ENCODE measurements at places on chromosomes 1 and 21.

- no peak for DNase-seq
Observed at GRCh38 chr1:41526956-41527561, 42.6 kb upstream of the EDN2 start.

- no peak for DNase-seq
Observed at GRCh38 chr1:114105421-114105979, 48.2 kb downstream of the SYT6 start.

DNA sequence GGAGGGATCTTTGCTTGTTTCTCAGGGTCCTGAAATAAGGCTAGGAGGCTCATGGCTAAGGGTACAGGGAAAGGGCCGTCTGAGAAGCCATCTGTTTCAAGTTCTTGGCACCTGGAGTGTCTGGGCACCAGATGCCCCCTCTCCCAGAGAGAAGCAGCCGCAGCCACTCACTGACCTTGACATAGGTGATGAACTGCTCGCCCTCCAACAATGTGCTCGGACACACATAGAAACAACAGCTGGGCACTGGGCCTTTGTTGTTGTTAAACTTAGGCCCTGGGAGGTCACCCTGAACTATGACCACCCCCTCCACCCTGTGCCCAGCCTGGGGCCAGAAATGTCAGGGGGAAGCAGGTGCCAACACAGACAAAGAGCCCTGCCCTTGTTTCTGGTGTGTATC is 9.2 kb upstream of the TNNI1 start:
- no peak for DNase-seq

DNA sequence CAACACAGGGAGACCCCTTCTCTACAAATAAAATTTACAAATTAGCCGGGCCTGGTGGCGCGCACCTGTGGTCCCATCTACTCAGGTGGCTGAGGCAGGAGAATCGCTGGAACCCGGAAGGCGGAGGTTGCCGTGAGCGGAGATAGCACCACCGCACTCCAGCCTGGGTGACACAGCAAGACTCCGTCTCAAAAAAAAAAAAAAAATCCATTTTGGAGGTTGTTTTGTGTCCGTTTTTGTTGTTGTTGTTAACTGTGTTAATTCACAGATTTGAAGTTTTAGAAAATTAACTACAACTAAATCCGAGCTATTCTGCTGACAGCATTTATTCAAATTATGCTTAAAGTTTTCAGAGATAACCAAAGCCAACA is 618 bp downstream of the CLCC1 start:
- no peak for DNase-seq

DNA sequence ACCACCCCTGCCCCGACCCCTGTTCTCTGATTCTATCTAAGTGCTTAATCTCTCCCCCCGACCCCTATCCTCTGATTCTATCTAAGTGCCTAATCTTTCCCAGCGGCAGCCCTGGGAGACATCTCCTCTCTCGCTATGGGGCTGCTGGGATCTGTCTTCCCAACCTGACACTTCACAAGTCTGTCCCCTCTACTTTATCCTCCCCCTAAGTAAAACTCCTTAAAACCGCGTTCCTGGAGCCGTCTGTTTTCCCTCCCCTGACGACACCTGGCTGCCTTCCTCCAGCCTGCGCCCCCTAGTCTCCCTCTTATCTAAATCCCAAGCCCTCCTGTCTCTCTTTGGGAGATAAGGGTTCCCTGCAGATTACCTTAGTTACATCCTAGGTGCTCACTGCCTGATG is 30.5 kb downstream of the EPHB2 start:
- DNase-seq = no peak

- peak; percentile 35 for DNase-seq
Observed at GRCh38 chr1:232709386-232709785, 79.5 kb upstream of the SIPA1L2 start.

- DNase-seq = no peak
Observed at GRCh38 chr1:153040950-153041631, at the start of gene SPRR2D. SPRR2D (minus strand) TSS chr1:153041120; CDS start chr1:153040346, 774 bp downstream.

- no peak for DNase-seq
Observed at GRCh38 chr1:32754317-32755097, 51.9 kb upstream of the SYNC start.

DNA sequence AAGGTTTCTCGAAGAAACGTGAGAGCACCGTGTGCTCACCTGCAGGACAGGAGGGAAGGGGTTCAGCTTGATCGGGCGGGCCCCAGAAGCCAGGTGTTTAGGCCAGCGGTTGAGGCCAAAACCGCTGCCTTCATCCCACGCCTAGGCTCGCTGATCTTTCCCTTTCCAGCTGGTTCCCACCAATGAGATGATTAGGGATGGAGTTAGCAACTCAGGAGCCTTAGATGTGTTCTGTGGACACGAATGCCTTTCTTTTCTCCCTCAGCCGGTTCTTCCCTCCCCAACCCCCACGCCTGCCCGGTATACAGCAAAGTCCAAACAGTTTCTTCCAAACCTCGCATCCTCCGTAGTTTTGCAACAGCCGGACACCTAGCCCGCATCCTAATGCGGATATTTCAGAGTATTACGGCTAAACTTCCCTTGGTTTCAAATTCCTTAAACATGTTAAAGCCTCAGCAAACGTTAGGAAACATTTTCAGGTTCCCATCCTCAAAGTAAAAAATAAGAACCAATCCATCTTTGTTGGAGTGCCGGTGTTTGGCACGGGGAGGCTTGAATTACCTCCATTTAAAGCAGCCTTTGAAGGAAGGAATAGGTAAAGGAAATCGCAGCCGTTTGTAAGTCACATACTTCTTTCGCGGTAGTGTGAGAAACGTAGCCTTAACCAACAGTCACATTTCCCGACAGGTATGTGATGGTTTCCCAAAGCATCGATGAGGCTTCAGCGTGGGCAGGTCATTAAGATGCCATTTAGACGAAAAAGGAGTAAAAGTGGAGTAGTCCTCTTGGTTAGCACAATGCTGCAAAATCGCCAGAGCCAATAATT is 1.1 kb downstream of the LRRC8C start:
- DNase-seq = peak; percentile 51

- no peak for DNase-seq
Observed at GRCh38 chr1:60196026-60196425, 122.5 kb upstream of the C1orf87 start.

- peak; percentile 84 for DNase-seq
Observed at GRCh38 chr1:115262886-115263285, 75.2 kb downstream of the NGF start.

- DNase-seq = no peak
Observed at GRCh38 chr21:29691616-29692491, 247.9 kb downstream of the GRIK1 start.

GRCh38 chr1:151807766-151808165 is 2.5 kb upstream of the LINGO4 start:
- DNase-seq = no peak

- DNase-seq = no peak
Observed at GRCh38 chr1:187551061-187551460, 722.3 kb downstream of the PLA2G4A start.

DNA sequence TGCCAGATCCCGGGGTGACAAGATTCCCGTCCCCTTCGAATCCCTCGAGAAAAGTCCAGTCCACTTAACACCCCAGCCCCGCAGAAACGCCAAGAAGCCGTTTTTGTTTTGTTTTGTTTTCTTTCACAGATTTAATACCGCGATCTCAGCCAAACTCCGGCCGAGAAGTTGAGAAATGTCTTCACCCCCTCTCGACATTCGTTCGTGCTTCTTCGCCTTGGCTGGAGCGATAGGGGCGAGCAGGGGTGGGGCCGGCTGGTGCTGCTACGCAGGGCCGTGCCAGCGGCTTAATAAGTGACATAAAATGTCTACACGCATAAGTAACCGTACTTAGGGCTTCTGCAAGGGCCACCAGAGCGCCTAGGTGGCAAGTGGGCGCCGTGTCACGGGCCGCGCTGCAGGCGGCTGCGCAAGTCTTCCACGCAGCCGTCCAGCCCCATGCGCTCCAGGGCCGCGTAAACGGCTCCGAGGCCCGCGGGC is 4.9 kb downstream of the TNFRSF25 start:
- DNase-seq = no peak

GRCh38 chr1:101122452-101123166 is 97.0 kb upstream of the DPH5 start:
- peak; percentile 49 for DNase-seq

GRCh38 chr1:160116283-160117147 is 956 bp downstream of the ATP1A2 start:
- DNase-seq = peak; percentile 50

DNA sequence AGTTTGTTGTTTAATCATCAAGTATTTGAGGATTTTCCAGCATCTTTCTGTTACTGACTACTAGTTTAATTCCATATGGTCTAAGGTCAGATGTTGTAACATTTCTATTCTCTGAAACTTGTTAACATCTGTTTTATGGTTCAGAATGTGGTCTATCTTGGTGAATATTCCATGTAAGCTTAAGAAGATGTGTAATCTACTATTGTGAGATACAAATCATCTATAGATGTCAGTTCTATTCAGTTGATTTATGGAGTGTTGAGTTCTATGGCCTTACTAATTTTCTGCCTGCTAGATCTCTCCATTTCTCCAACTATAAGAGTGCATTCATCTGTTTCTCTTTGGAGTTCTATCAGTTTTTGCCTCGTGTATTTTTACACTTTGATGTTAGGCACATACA is 31.5 kb downstream of the WARS2 start:
- DNase-seq = no peak

- DNase-seq = no peak
Observed at GRCh38 chr1:93415296-93415695, 32.6 kb upstream of the FNBP1L start.

- no peak for DNase-seq
Observed at GRCh38 chr1:207824691-207825408, 73.0 kb downstream of the CD46 start.

GRCh38 chr21:44363278-44363677 is 9.9 kb downstream of the TRPM2 start:
- no peak for DNase-seq

GRCh38 chr1:111369645-111370044 is 57.9 kb downstream of the OVGP1 start:
- no peak for DNase-seq

DNA sequence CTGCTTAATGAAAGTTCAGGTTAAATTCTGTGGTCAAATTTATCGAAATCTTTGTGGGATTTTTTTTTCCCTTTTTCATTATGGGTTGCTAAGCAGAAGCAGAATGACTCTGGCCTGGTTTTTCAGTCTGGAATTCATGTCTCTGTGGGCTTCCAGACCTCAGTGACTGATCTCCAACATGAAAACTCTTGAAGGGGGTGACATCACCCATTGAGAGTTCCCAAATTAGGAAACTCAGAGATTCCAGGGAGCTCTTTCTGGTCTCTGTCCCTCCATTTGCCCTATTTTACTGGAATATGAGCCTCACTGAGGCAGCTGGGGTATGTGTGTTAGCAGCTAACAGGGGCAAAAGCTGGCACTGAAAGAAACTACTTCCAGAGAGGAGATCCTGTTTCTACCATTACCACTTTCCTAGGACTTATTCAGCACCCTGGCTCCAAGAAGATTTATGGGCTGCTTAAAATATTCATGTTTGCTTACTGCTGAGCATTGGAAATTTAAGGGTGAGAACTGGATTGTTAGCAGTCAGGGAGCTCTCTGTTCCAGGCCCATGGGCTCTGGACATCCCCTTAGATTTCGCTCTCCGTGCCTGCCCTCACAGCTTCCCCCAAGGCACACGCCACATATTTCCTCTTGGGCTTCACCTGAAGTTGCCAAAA is 203.4 kb upstream of the SPAG17 start:
- no peak for DNase-seq

- DNase-seq = no peak
Observed at GRCh38 chr1:6979003-6979613, 193.9 kb downstream of the CAMTA1 start.

DNA sequence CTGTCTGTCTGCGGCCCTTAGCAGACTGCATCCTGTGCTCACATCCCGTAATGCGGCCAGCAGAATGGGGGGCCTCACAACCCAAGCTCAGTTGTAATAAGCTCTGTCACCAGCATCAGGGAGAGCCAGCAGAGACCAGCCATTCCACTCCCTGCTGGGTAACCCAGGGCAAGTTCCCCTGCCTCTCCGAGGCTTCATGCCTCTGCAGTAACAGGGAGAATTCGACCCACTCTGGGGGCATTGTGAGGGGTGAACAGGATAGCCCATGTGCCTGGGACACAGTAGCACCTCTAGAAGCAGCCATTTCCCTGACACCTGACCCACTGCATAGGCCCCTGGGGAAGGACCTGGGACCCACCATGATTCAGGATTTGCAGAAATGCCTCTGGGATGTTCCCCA is 461.2 kb downstream of the MATN1 start:
- no peak for DNase-seq

DNA sequence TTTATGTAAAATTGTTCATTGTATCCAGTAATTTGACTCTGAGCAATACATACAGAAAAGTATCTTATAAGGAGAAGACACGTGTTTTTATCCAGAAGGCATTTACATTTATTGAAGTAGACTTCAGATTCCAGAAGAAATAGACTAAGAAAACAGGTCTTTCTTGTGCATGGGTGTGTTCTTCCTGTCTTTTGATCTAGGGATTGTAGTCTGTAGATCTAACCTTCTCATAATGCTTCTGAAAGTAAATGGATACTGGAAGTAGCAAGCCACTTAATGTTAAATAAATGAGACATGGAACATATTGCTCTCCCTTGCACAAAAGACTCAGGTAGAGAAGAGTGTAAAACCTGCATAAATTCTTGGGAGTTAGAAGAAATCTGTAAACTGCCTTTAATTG is 853.2 kb upstream of the B3GALT2 start:
- DNase-seq = no peak

DNA sequence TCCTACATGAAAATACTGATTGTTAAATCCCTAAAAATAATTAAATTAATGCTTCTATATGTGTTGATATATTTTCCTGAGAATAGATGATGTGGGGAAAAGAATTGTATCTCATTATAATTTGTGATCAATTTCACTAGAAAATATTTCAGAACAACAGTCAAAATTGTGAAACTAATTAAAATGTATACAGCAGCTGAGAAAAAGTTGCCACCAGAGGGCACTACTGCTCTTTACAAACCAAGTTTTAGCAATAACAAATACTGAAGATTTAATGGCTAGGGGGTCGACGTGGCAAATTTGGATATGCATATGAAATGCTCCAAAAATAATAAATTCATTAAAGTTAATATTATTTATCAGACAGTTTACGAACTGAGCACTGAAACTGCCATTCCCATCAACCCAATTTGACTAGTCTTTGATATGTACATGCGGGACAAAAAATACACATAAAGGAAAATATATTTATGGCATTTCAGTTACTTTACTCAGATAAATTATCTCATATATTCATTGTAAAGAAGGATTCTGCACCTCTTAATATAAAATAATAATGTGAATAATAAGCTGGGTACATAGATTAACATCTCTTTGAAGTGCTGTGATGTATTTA is 96.3 kb upstream of the TMPRSS15 start:
- DNase-seq = peak; percentile 65

DNA sequence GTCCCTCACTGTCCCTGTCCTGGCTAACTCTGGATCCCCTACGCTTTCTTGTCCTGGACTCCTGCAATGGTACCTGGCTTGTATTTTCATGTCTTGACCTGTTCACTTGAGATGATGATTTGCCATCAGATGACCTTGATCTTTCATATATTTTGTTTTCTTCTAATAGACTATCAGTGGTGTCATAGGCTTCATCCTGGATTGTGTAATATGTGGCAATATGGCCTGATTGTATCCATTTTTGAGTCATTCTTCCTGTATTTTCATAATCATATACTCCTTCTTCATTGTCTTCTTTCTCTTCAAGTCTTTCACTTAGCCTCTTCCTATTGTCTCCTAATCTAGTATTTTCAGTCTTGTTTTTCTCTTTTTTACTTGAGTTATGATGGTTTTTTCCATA is 11.1 kb downstream of the FLG start:
- no peak for DNase-seq

- no peak for DNase-seq
Observed at GRCh38 chr21:33237486-33237885, 7.7 kb downstream of the IFNAR2 start.

All from astrocyte of the spinal cord (primary cell).